ENCODE measurements at places on chromosomes 11 and 22.

- DNase-seq, result no peak
Measured at GRCh38 chr22:49946612-49947295, 13.8 kb upstream of the PIM3 start.

GRCh38 chr11:114158886-114159285 is 99.4 kb downstream of the ZBTB16 start:
- no peak for DNase-seq

GRCh38 chr11:114399490-114400215 is 658 bp downstream of the C11orf71 start:
- no peak for DNase-seq

DNA sequence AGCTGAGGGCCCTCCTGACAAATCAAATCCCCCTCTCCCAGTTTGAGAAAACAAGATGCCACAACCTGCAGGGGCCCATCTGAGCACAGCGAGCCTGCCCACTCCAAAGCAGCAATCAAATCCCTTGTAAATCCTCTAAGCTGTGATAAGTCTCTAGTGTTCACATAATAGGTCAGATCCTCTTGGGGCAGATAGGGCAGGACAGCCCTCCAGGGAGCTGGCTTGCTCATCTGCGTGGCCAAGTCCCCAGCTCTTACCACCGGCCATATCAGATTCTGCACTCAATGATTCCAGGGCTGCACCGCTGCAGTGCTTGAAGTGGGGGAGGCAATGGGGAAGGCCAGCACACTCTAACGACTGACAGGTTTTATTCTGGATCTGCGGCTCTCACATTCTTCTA is 29.6 kb upstream of the FLI1 start:
- no peak for DNase-seq

GRCh38 chr22:31103111-31103510 is 4.3 kb downstream of the SELENOM start:
- no peak for DNase-seq

DNA sequence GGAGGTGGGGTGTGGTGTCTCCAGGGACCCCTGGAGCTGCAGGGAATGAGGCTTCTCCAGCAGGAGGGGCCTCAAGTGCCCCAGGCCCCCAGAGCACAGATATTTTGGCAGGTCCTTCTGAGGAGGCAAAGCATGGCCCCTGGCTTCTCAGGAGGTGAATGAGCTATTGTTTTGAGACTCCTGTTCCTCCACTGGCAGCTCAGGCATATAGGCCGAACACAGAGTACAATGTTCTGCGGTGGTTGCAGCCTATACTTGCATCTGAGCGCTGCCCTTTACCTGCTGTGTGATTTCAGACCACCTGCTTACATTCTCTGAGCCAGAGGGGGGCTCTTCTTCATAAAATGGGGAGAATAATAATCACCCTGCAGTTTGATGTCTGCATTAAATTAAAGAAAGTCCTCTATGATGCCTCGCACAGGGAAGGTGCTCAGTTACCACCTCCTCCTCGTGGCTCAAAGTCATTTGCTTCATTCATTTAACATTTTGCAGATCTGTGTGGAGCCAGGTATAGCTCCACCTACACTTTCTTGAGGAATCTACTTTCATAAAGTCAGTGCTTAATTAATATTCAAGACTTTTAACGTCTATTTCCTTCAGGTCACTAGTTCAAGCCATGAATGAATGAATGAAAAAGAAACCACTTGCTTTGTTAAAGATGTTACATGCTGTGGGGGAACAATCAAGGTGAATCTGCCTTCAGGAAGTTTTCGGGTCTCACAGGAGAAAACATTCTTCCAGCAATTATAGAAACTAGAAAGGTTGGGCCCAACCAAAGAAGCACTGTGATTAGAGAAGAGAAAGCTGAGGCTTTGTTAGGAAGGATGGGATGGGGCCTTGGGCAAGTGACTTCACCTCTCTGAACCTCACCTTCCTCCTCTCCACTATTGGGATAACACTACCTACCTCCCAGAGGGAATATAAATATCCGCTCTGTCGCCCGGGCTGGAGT is 68.4 kb downstream of the ADAMTS15 start:
- DNase-seq, result no peak

DNA sequence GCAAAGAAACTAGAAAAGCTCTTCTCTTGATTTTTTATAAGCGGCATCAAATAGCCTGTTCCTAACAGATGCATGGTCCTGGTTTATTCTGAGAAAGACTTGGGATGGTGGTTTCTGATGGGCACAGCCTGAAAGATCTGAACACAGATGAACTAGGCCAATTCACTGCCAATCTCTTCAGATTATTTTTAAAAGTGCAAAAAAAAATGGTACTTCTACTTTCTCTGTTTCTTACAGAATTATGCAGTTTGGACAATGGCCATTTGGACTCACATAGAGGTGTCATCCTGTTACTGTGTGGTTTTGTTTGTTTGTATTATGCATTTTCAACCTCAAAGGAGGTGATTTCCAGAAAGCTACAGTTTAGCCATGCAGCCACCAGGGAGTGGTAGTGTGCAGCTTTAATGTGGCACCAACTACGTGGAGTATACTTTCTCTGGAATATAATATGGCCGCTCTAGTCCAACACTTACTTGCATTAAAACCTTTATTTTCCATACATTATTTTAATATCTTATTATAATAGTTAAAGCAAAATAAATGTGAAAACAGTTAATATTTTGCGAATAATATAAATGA is 469.8 kb upstream of the KIRREL3 start:
- DNase-seq, result peak; percentile 4

GRCh38 chr22:30521368-30522156 is 16.1 kb upstream of the SEC14L4 start:
- DNase-seq, result no peak

DNA sequence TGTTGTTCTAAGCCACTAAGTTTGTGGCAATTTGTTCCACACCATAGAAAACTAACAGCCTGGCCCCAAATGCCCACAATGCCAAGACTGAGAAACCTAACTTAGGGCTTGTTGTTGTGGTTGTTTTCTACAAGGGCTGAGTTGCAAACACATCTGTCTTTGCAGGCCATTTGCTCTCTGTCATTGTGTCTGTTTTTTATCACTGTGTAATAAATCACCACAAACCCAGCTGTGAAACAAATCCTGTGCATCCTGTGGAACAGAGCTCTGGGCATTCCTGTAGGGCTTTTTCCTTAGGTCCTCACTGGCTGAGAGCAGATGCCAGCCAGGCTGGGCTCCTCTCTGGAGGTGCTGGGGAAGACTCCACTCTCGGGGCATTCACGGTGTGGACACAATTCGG is 15.7 kb upstream of the SYT8 start:
- DNase-seq, result no peak

DNA sequence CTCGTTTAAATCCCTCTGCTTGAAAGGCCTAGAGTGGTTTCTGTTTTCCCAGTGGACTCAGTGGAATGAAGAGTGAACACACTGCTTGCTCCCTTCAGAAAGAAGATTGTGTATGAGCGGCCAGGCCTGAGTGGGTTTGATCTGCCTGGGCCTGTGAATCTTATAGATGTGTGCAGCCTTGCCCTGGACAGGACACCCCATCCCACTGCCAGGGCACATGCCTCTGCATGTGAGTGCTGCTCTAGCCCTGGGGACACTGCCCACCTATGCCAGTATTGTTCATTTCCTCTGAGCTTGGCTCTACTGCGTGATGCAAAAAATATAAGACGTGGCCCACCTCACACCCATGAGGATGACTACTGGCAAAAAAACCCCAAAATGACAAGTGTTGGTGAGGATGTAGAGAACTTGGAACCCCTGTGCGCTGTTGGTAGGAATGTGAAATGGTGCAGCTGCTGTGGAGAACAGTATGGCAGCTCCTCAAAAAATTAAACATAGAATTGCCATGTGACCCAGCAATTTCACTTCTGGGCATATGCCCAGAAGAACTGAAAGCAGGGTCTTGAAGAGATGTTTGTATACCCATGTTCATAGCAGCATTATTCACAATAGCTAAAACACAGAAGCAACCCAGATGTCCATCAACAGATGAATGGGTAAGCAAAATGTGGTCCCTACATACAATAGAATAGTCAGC is 27.3 kb upstream of the NECTIN1 start:
- no peak for DNase-seq

DNA sequence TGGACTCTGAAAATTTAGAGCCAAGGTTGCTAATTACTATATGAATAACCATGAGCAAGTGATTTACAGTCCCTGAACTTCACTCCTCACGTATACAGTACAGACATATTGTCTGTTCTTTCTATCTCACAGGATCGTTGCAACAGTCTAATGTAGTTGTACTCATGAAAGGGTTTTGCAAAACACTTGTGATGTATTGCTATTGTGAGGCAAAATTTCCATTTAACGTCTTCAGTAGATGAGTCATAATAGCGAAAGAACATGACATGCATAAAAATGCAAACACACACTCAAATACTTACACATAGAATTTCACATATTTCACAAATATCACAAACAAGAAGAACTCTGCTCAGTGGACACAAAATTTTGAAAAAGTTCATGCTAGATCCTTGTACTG is 134.6 kb upstream of the TRPC6 start:
- DNase-seq, result no peak

- DNase-seq, result peak; percentile 51
Measured at GRCh38 chr11:94762208-94762607, 5.9 kb upstream of the AMOTL1 start.

- no peak for DNase-seq
Measured at GRCh38 chr11:17927681-17928343, 85.0 kb downstream of the SERGEF start.

- no peak for DNase-seq
Measured at GRCh38 chr11:67627441-67627811, 2.3 kb downstream of the NUDT8 start.

DNA sequence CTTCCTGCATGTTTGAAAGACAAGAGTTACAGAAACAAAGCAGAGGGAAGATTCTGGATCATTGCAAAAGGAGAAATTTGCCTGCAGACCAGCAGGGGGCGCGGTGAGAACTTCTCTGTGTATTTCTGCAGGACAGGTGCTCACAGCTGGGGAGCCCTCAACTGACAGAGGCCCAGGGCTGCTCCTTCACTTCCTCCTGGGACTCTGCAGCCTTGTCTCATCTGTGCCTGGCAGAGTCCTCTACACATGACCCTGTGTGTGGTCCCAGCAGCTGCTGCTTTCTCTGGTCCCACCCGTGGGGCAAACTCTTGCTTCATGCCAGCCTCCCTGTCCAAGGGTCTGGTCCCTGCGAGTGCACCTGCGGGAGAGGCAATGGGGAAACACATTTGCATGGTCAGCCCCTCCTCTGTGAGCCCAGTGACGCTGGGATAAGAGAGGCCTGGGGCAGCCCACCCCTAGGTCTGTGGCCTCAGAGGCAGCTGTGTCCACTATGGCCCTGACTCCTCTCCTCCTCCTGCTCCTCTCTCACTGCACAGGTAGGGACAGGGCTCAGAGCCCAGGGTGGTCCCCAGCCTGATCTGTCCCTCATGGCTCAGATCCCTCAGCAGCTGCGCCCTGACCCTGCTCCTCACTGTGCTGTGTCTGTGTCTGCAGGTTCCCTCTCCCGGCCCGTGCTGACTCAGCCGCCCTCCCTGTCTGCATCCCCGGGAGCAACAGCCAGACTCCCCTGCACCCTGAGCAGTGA is 43.2 kb upstream of the VPREB1 start:
- peak; percentile 66 for DNase-seq

GRCh38 chr11:11988099-11988651 is 20.3 kb downstream of the DKK3 start:
- DNase-seq, result no peak

DNA sequence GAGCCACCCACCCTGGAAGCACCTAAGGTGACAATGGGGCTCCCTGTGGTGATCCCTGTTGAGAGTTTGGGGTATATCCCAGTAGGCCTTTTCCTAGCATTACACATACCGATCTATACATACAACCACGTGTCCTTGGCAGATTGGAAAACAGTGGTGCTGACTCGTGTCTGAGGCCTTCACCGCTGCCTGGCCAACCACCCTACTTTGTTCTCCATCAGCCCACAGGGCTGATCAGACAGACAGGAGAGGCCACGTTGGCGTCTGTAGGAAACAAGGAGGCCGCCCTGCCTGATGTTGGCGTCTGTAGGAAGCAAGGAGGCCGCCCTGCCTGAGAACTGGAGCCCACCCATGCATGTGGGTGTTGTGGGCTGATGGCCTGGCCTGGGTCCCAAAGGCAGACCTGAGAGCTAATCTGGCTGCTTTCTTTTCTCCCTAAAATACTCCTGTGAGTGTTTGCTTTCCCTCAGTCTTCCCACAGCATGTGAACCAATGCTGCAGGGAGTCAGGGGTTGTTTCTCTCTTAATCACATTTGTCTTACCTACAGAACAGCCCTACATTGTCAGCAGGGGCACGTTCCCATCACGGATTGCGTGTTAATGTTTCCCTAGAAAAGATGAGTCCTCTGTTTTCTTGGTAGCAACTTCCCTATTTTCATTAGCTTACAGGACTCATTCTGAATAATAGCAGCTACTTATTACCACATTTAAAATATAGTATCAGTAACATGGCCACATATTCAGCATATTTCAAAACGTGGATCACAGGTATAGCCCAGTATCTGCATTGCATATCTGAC is 57.2 kb downstream of the SBF1 start:
- DNase-seq, result no peak

GRCh38 chr22:38867124-38867455 is 4.9 kb downstream of the CBX6 start:
- DNase-seq, result no peak

GRCh38 chr11:61272731-61273130 is 22.4 kb downstream of the VWCE start:
- DNase-seq, result no peak

DNA sequence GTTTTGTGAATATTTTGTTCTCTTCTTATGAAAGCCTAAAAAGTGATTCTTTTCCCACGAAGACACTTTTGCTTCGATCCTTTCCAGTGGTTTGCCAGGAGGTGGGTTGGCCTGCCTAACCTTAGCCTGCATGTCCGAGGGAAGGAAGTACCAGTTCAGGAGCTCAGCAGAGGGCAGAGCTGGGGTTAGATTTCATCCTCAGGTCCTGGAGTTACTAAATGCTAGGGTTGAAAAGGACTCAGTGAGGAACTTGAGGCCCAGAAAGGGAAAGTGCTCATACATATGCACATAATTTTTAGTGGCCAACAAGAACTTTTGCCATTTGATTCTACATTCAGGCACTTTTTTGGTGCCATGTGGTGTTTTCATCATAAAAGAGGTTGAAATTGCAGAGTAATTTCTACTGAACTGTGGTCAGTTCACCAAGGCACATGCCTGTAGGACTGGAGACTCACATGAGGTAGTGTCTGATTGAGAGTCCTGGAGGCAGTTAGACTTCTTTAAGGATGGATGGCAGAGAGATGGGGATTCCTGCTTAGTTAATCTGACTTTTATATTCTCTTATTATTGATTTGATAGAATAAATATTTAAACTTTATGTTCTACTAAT is 36.7 kb downstream of the NCAM1 start:
- no peak for DNase-seq
